NT2/D1 (cell line): ENCODE measurements at places on chromosomes 13 and 19.

GRCh38 chr13:36746051-36746450 lies 72.2 kb downstream of the SERTM1 start:
- no peak for DNase-seq

GRCh38 chr13:35468195-35468594 lies 8.3 kb downstream of the MAB21L1 start:
- DNase-seq: no peak

DNA sequence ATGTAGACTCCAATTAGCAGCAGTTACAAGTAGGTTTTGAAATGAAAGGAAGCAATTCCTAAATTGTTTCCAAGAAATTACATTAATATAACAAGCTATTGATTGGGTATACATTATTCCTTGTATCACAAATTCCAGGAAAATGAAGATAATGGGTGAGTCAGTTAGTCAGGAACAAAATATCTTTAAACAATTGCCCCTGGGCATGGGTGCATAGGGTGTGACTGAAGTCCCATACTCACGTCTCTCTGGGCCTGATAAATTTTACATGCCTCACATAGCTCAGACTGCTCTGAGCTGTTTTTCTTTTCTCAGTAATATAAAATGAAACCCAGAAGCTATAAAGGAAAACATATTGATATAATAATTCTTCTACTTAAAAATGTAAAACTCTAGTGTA lies 87.8 kb downstream of the FNDC3A start:
- no peak for DNase-seq

DNA sequence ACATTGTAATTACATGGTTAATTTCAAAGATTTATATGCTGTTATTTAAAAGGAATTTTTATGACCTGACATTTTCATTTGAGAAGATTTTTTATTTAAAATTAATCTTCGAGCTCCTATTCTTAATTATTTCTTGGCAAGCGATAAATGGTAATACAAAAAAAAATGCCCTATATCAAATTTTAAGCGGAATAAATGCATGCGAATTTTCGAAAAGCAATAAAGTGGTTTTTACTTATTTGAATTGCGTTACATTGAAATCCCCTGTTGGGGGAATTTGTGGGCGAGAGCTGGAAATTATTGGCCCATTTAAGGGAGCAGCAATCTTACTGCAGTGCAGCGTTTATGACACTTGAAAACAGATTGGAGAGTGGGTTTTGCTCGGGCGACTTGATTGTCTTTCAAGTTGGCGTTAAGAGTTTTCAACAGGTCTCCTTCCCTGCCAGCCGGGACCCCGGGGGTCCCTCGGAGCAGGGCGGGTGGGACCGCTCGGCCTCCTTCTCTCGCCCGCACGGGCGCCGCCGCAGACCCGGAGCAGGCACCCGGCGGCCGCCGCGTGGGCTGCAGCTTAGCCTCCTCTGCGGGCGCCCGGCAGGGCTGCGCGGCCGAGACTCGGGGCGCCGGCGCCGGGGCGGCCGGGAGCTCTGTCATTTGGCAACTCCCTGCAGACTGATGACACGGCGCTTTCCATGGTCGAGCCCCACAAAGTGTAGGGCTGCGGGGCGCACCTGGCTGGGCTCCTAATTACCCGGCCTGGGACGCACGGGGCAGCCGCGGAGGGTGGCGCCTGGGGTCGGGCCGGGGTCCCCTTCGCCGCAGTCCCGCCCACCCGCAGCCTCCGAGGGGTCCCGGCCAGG lies 255.1 kb upstream of the SOX21 start:
- DNase-seq: no peak

- DNase-seq: peak; percentile 97
Measured at GRCh38 chr19:56839652-56840450, 675 bp downstream of the PEG3 start.

- no peak for DNase-seq
Measured at GRCh38 chr13:98543378-98544103, 33.4 kb downstream of the STK24 start.

- DNase-seq: no peak
Measured at GRCh38 chr13:98774776-98775175, 22.3 kb upstream of the SLC15A1 start.

- DNase-seq: peak; percentile 95
Measured at GRCh38 chr19:1205114-1206099, at the start of gene STK11. TSS of gene STK11 (plus strand) at chr19:1205778. CDS start at chr19:1206914, 1,136 bp downstream.
